GM10248 (cell line): ENCODE measurements at places on chromosomes 12 and 14.

DNA sequence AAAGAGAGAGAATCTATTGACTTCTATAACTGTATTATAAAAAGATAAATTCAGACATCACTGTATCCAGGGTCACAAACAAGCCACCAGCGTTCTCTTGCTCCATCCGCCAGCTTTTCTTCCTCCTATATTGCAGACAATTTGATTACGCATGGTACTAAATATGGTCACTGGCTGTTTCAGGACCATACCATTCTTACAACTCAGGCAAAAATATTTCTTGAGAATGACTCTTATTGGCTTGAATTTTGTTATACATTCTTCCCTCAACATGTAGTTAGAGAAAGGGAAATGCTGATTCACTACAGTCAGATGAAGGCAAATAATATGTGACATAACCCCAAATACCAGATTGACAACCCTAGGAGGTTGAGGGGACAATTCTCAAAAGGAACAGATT lies 101.3 kb downstream of the SLC6A15 start:
- no peak for DNase-seq

- DNase-seq: no peak
Observed at GRCh38 chr14:103801459-103801858, 45.9 kb downstream of the PPP1R13B start.

DNA sequence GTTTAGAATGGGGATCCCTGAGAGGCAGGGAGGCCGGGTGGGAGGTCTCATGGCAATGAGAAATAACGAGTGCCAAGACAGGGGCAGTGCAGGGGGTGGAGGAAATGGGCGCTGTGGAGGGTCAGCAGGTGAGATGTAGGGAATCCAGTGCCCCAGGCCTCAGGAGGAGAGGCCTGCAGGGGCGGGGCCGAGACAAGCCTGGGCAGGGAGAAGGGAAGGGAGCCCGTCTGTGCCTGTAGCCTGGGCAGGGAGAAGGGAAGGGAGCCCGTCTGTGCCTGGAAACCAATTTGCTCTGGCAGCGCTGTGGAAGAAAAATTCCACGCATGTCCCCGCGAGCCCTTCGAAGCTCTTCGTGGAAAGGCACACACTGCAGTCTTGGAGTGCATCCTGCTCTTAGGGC lies 10.6 kb upstream of the NCOR2 start:
- no peak for DNase-seq

- peak; percentile 47 for DNase-seq
Observed at GRCh38 chr14:68248481-68249255, 429.1 kb downstream of the RAD51B start.

DNA sequence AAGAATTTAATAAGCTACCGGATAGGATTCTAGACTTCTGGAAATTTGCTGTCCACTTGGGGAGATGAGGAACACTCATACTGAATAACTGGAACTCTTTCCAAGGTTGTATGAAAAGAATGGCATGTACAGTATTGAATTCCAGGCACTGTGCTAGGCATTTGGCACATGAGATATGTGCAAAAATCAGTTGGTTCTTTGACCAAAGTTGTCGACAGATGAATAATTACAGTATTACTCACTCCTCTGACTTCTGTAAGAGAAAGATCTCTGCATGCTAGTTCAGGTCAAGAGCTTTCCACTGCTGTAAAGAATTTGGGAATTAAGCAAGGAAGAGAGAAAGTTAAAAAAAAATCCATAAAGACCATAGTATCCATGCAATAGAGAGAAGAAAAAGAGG lies 764.7 kb downstream of the BCL11B start:
- DNase-seq: no peak

DNA sequence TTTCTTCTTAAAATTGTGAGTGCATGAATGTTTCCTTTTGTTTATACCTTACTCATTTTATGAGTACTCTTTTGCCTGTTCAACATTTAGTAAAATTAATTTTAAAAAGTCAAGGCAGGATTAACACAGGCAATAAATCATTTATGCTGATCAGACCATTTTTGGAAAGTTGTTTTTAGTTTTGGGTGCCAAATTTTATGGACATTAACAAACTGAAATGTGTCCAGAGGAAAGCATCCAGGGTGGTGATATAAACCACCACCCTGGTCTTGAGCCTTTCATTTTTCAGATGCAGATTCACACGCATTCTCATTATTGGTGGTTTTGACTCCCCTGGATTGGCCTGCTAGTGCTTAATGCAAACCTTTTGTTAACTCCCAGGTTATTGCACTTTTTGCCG lies 26.3 kb downstream of the RASSF8 start:
- no peak for DNase-seq

DNA sequence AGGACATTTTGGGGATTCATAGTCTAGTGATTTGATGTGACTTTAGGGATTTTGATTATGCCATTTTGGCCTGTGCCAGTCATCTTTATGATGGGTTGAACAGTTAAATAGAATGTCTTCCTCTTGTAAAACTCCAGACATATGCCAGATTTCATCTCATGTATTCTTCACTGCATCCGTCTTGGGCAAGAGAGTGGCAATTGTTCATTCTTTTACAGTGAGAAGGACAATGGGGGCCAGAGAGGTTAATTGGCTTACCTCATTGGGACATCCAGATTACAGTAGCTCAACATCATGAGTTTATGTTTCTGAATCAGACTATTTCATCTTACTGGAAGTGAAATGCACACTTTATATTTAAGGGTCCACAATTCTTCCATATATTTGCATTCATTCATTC lies 108.2 kb upstream of the SLC38A2 start:
- no peak for DNase-seq

GRCh38 chr14:96507723-96508122 lies 5.5 kb downstream of the PAPOLA start:
- DNase-seq: no peak

GRCh38 chr14:92644171-92644969 lies 104.1 kb downstream of the LGMN start:
- no peak for DNase-seq

DNA sequence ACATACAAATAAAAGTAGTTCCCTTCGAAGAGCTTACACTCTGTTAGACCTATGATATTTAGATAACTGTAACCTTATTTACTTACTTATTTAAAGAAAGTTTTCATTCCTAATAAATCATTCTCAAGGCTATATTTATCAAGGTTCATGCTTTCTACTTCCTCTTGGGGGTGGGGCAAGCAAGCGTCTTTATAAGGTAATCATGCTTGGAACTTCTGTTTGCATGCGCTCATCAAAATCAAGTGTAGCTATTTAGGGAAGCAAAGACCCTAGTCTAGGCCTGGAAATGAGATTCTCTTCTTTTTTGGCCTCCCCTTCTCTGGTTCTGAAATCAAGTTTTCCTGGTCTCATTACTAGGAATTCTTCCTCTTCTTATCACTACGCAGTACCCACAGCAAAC lies 766 bp downstream of the RERG start:
- DNase-seq: no peak

DNA sequence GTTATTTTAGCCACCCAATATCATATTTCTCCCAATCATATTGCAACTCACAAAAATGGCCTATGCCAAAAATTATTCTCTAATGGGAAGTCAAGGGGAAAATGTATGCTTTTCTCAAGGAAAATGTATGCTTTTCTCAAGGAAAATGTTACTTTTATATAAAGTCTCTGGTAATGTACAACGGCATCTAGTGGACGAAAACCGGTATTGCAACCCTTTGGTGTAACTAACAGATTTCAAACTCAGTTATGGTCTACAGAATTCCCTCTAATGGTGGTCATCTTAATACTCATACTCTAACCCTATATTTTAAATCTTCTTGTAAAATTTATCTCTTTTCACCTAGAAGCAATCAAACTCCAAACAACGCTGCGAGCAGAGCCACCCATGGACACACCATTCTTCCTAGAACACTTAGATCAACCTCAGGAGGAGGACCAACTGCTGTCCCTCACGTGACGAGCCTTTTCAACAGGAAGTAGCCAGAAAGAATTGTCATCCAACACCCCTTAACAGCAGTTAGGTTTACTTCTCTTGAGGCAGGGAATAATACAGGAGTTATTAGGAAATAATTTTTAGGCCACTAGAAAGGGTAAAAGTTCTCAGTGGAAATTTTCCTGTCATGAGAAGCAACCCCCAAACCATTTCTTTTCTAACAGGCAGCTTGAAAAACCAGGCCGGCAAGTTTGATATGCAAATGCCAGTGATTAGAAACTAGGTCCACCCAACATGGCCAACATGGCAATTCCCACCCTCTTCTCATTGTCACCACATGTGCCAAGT lies 20.1 kb downstream of the APOBEC1 start:
- DNase-seq: peak; percentile 50

GRCh38 chr12:110998971-110999370 lies 78.6 kb upstream of the MYL2 start:
- DNase-seq: no peak

GRCh38 chr12:79414252-79414651 lies 276.5 kb downstream of the PAWR start:
- no peak for DNase-seq

DNA sequence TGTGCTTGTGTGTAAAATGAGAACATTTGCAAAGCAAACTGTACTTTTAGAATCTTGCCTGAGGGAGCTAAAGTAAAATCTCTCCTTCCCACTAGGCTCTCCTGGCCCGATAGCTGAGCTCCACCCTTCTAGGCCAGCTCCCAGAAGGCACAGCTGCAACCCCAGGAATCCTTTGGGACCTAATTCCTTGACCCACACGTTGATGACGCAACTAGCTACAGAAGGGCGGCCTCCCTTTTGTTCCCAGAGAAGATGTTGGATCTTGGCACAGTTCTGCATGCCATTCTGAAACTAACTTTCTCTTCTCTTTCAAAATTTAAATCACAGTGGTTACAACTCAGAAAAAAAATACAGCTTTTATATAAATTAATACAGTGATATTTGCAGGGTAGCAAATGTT lies 268.1 kb downstream of the EGLN3 start:
- DNase-seq: no peak

DNA sequence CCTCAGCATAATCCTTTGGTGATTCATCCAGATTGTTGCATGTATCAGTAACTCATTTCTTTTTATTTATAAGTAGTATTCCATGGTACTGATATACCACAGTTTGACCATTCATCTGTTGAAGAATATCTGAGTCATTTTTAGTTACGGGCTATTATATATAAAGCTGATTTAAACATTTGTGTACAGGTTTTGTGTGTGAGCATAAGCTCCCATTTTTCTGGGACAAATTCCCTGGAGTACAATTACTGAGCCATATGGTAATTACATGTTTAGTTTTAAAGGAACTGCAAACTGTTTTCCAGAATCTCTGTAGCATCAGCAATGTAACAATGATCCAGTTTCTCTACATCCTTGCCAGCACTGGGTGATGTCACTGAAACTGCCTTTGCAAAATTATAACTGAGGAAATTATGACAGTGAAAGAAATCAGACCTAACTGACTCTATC lies 236.2 kb upstream of the KRR1 start:
- DNase-seq: no peak

GRCh38 chr12:105670672-105671071 lies 340.2 kb downstream of the C12orf75 start:
- DNase-seq: no peak

DNA sequence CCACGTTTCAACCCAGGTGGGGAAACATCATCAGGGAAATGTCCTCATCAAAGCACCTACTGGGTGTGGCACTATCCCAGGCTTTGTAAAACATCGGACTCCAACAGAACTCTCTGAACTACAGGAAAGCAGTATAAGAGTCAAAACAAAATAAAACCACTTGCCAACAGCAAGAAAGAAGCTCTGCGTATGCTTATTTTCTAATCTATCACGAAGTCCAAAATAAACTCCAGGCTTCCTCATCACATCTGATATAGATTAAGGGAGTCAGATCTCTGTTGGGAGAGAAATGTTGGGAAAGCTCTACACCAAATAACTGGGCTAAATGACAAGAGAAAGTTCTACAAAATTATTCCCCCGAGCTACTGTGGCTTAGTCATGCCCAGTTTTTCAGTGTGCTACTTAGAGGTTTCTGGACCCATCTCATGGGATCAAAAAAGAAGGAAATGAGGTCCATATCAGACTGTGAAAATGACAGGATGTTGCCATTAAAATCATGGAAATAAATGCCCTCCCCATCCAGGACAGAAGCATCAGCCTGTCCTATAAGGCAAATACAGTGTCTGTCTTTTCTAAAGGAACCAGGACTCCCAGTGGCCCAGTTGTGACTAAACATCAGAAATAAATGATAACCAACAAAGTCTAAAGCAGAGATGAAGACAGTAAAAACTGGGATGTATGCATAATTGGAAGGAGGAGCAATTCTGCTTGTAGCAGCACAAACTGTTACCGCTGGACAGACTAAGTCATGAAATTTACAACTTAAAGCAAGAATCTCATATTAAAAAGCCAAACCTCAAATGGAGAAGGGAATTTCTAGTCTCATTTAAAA lies 149.5 kb downstream of the STXBP6 start:
- no peak for DNase-seq

DNA sequence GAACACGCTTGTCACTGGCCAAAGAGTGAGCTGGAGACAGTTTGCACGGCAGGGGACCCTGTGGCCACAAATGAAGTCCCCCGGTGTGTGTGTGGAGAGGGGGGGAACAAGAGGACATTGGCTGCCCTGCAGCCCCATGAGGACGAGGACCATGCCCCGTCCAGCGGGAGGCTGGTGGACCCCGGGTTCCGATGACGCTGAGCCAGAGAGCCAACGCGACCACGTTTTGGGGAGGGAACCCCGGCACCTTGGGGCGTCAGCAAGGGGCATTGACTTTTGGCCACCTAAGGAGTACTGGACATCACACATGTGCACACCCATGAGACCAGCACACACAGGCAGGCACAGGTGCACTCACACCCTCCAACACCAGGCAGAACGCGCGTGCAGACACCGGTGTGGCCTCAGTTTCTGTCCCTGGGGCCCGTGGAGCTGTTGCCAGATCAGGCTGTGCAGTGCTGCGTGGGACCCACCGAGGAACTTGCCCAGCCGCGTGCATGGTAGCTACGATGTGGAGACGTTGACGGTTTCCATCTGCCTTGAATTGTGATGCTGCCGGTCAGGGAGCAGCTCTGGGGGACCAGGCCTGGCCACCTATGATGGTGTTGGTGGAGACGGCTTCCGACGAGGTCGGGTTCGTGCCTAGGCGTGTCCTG lies 26.5 kb downstream of the NOC4L start:
- DNase-seq: no peak

GRCh38 chr12:70043490-70044138 lies 199.6 kb upstream of the CNOT2 start:
- DNase-seq: no peak

DNA sequence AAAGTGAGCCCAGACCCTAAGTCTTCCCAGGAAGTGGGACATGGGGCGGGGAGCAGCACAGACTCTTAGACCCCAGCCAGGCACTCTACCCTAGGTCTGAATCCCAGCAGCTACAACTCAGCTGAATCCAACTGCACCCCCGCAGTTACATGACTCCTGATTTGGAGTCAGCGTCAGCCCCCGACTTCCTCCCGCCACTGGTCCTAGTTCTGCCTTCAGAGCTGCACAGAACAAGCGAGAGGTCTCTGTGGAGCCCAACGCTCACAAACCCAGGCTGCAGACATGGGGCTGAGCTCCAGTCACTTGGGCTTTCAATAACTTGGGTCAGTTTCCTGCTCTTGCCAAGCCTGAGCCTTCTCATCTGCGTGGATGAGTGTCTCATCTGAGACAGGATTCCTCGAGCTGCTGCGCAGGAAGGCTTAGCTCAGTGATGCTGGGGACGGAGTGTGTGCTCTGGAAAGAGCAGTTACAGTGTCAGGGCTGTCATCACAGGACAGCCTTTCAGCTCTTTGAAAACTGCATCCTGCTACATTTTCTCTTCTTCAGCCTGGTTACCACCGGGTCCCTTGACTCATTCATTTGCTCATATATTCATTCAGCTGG lies 30.6 kb upstream of the NXPH4 start:
- DNase-seq: no peak
